ENCODE measurements at places on chromosomes 3 and 15.

DNA sequence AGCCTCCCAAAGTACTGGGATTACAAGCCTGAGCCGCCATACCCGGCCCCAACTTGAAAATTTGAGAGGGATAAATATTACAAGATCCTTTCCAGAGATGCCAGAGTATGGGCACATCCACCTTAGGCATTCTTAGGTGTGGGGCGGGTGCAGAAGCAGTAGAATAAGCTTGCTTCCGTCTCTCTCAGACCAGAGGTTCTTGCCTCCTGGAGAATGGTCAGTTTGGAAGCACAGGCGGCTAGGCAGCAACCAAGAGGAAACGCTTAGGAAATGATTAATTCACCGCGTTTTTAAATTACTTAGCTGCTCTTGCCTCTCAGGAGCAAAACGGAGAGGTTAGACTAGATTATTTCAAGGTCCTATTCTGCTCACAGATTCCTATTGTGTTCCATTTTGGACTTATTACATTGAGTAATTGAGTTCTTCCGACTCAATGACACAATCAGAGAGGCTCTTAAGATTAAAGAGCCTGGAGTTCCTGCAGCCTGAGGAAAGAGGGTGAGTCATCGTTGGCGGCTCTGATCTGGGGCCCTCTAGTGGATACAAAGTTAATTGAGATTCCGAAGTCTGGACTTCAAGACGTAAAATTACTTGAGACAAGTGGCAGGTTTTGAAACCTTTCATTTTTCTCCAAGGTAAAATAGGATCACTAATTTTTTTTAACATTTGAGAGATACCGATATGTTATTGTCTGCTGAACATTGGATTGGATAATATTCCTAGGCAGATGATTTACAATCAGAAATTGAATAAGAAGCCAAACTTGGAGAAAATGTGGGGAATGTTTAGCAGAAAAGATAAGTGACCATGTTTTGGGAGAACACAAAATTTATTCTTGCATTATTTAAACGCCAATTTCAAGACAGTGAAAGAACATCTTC lies 5.8 kb upstream of the TOPAZ1 start:
- peak; percentile 39 for DNase-seq

DNA sequence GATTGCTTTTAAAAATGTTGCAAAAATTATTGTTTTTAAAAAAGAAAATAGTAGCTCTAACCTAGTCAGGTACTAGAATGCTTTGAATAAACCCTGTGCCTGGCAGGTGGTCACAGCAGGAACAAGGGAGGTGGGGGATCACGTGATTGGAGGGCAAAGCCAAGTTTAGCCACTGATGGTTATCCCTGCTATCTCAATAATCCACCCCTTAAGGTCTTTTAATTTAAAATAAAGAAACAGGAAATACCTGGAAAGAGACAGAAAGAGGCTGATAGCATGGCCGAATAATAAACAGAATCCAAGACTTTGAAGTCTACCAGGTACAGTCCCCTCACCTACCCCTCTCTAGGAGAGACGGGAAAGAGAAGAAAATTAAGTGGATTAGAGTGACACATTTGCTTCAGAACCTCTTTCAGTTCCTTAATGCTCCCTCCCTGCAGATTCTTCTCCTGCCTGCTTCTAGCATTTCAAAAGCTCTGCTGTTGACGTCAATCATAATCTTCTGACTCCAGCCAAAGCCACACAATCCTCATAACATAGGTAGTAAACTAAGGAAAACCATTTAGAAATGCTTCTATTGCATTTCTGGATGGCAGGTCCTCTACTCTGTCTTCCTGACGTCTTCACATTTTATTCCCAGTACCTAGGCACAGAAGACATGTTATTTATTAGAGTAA lies 303.4 kb upstream of the MME start:
- no peak for DNase-seq

DNA sequence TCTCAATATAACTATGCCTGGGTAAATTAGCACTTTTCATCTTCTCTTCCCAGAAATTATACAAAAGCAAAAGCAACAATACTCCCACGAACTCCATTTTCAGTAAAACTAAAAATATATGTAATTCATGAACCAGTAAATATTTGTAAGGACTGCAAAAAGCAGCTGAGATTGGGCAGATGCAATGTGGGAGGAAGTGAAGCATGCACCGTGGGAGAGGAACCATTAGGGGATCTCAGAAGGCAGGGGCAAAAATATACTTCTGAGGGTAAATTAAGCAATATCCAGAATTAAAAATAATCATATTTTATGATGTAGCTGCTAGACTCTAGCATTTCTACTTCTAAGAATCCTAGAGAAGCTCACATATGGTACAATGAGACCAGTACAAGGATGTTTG lies 20.2 kb downstream of the CFAP91 start:
- no peak for DNase-seq

- DNase-seq: no peak
Measured at GRCh38 chr15:98667521-98668179, 19.3 kb downstream of the IGF1R start.

DNA sequence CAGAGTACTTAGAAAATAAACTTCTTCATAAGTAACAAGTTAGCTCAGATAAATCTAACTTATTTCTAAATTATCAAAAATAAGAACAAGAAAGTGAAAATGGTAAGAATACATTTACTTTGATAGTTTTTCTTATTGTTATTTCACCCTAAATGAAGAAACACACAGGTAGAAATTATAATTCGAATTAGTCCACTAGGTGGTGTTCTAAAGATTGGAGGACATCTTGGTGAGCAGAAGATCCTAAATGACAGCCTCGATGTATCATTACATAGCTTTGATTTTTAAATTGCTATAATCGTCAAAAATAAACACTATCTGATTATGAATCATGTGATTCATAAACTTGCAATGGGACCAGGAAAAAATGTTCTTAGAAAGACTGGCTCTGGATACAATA lies 280.8 kb upstream of the UBE2E2 start:
- peak; percentile 6 for DNase-seq

DNA sequence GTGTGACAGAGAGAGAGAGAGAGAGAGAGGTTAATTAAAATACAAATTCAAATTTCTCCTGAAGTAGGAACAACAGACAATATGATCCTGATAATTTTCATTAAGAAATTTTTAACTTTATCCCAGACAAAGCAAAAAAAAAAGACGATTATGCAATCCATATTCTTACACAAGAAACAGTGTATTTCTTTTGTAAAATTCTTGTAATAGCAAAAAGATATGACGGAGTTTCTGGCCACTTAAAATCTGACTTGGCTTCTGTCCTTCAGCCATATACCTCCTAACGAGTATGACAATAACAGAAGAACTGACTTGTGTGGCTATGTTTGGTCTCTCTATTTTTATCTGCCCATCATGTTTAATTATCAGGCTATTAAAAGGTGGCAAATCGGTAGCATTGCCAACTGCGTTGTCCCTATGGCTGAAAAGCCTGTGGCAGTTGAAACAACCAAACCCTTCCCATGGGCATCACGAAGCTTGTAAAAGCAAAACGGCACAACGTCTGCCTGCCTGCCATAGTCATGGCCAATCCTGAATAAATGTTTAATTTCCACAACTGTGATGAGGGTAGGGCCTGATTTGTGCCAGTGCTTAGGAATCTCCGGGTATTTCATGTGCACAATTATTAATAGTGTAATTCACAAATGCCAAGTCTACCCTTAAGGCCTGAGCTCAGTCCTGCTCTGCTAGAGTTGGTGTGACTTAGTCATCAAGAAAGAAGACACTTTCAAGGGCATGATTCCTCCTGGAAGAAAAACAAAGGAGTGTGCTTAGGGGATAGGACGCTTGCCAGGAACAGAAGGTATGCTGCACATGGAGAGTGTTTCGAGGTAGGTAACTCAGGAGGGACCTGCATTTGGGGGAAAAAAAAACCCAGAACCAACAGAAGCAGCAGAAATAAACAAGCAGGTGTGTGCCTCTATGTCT lies 1090.2 kb downstream of the FHIT start:
- DNase-seq: no peak
